Glomerular endothelial cell (primary cell): ENCODE measurements at places on chromosomes 6 and 20.

DNA sequence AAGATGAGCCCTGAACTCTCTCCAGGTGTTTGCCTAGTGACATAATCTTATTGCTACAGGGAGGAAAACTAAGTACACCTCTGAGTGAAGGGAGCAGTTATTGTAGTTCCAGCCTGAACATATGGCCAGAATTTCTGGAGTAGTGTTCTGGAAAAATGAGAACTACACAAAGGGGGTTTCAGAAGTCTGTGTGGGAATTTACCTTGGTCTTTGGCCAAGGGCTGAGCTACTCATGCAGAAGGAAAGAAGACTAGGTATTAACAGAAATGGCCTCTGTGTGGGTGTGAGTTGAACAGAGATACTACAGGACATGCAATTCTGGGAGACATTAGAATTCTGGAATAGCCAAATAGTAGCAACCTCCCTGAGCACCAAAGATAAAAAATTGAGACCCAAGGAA, 1009.7 kb upstream of the GJE1 start:
- DNase-seq: no peak

DNA sequence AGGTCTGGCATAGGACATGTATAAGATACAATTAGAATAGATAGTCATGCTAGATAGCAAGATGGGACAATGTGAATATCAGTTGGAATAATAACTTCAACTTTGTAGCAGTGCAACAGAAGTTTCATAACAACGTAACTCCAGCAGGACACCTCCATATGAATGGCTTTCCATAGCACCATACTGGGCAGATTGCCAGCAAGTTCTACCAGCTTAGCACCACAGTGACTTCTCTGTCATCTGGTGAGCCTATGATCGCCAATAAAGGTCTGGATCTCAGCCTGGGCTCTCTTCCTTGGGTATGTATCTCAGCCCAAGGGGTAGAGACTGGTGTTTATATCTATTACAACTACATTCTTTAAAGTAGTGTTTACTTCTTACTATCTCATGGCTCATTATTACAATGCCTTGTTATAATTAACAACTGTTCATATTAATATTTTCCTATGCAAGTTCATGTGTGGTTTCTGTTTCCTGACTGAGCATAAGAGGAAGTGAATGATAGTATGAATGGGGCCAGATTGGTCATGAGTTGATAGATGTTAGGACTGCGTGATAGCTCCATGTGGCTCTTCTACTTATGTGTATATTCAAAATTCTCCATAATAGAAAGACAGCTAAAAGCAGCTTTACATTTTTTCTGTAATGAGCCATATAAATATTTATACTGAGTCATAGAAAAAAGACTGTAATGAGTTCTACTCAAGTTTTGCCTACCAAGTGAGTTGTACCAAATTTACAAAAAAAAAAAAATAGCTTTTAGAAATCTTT, 22.9 kb downstream of the HTR1B start:
- no peak for DNase-seq

GRCh38 chr20:8853805-8854338, 215.0 kb upstream of the PLCB4 start:
- peak; percentile 67 for DNase-seq

GRCh38 chr6:14919038-14919670, 326.7 kb upstream of the JARID2 start:
- no peak for DNase-seq

DNA sequence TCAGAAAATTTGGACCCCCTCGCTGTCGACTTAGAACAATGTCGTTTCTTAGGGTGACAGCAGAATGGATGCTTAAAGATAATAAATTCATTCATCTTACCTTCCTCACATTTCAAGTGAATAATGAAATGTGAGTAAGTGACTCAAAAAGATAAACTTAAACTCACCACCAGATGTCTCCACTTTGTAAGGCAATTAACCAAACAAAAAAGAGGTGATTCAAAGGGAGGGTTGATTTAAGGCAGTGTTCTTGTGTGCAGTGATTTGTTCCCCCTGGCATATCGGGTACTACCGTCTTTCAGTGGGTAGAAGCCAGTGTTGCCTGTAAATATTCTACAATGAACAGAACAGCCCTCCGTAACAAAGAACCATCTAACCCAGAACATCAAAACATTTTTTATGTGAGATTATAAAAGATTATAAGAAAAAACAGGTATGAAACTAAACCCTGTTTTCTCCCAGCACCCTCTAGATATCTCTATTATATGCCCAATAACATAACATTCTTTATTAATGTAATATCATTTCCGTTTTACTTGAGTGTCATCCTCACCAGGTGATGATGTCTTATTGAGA, 589.7 kb downstream of the CBLN4 start:
- no peak for DNase-seq

GRCh38 chr20:10402938-10403608, 30.9 kb downstream of the MKKS start:
- no peak for DNase-seq

DNA sequence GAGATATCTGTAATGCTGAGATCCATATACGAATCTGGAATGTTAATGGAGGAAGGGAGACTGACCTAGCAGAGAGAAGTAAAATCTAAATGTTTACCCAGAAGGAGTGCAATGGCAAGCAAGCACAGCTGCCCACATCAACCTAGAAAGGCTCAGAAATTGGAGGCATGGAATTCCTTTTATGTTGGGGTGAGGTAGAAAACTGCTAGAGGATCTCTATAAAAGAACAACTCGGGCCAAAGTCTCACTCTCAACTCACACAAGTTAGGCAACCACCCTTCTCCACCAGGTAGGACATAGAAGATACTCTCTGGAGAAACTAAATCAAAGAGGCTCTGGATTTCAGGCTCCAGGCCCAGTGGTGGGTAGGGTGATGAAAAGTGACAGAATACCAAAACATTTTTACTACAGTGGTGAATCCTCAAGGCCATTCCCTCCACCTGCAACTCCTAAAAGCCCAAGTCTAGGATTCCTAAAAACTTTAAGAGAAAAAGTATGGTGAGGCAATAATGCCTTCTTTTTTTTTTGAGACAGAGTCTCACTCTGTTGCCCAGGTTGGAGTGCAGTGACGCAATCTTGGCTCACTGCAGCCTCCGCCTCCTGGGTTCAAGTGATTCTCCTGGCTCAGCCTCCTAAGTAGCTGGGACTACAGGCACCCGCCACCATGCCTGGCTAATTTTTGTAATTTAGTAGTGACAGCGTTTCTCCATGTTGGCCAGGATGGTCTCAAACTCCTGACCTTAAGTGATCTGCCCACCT, 9.5 kb upstream of the ADGRG6 start:
- no peak for DNase-seq

DNA sequence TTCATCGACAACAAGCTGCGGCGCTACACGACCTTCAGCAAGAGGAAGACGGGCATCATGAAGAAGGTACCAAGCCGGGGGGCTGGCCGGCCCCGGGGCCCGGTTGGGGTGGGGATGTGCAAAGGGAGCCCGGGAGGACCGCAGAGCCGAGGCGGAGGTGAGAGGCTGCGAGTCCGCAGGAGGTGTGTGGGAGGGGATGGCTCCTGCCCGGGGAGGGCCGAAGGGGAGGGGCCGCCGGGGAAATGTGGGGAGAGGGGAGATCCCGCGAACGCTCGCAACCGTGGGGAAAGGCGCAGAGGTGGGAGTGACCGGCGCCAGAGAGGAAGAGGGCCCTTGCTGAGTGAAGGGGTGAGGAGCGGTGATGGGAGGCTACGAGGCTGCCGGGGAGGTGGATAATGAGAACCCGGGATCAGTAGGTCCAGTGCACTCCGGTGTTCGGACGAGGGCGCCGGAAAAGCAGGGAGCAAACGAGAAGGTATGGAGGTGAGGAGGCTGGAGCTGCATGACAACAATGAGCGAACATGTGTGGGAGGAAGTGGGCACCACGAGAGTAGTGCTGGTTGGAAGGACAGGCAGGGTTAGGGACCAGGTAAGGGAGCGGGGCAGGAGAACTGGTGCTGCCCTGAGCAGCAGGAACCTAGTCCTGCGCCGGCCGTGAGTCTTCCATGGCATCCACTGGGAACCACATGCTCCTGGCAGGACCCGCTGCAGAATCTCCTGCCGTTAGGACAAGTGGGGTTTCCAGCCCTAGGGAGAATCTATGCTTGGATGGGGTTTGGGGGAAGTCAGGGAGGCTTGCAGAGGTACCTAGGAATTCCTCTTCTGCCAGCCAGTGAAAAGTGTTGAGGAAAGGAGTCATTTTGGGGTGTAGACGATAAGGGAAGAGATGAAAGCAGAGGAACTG, 1.3 kb downstream of the SRF start:
- DNase-seq: no peak

DNA sequence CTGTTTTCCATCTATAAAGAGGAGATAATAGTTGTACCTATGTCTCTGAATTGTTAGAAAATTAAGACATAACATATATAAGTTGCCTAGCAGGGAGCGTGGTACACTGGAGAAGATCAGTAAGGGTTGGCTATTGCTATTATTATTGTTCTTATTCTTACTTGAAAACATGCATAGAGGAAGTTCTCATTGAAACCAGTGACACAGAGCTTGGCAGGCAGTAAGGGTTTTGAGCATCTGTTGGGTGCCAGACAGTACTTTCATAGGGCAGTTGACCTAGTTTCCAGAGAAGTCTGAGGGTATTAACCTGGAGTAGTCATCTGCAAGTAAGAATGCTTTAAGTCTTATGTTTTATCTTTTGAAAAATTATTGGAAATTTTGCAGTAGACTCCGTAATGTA, 13.3 kb upstream of the SGK1 start:
- no peak for DNase-seq

DNA sequence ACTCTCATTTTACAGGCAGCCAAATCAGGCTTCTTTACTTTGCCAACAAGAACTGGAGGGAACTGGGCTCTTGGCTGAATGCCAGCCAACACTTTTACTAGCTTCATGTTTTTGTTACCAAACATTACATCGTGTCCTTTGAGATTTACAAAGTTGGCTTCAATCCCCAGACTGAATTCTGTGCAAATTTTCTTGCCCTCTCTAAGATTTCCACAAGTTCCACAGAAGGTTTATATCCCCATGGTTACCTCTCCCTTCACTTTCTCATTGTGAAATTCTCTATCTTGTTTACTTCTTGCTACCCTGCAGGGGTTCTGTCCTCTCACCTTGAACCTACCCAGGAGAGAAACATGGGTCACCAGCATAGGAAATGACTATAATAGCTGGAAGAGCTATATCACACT, 37.6 kb upstream of the PLCB1 start:
- no peak for DNase-seq

GRCh38 chr6:80544555-80544954, 438.1 kb downstream of the BCKDHB start:
- DNase-seq: no peak

GRCh38 chr20:1185316-1185741, 548 bp upstream of the TMEM74B start:
- DNase-seq: no peak

DNA sequence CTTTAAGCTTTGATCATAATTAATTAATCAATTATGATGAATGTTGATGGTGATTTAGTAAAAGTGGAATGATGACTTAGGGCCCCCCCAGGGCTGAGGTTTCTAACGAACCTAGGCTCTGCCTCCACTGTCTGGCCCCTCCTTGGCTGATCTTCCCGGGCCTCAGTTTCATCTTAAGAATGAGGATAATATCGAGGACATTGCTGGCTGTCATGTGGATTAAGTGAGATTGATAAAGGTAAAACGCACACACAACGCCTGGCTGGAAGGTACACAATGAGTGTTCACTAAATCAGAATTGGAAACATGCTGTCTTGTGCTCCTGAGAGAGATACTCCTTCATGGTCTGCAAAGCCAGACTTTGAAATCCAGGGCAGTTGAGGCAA, 5.3 kb upstream of the SULF2 start:
- DNase-seq: no peak

GRCh38 chr20:9889270-9889981, 50.5 kb upstream of the PAK5 start:
- no peak for DNase-seq

- DNase-seq: no peak
These were observed 100.6 kb upstream of the EMILIN3 start for GRCh38 chr20:41467220-41467619.

GRCh38 chr20:31693987-31694661, 28.5 kb downstream of the BCL2L1 start:
- no peak for DNase-seq

DNA sequence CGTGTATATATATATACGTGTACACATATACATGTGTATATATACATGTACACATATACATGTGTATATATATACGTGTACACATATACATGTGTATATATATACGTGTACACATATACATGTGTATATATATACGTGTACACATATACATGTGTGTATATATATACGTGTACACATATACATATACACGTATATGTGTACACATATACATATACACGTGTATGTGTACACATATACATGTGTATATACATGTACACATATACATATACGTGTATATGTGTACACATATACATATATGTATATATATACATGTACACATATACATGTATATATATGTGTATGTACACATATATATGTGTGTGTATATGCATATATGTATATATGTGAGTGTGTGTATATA, 317.2 kb downstream of the LAMA2 start:
- no peak for DNase-seq

DNA sequence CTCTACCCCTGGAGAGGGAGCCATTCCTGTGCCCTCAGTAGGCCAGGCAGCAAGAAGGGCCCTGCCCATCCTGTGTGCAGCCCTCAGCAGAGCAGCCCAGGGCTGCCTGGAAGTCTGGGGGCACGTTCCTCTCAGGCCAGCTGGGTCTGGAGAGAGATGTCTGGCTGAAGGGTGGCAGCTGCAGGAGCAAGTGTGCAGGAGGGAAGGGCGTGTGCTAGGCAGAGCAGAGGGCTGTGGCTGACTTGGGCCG, 62.7 kb downstream of the NOL4L start:
- no peak for DNase-seq

- no peak for DNase-seq
These were observed 23.0 kb downstream of the MAP1LC3A start for GRCh38 chr20:34581341-34582184.

GRCh38 chr6:33073431-33073871, at the start of gene HLA-DPA1:
Gene HLA-DPA1, minus strand, starts transcription at chr6:33073649.
- DNase-seq: no peak

DNA sequence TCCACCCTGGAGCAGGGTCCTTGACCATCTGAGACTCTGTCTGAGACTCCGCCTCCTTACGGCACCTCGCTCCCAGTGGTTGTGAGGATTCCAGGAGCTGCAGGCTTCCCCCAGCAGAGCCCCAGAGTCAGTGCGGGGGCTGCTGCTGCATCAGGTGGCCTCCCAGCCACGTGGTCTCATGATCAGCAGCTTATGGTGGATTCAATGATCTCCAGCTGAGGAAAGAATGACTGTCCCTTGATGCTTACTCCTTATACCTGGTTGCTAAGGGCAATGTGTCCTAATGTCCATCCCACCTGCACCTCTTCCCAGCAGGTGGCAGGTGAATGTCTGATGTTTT, 40.0 kb downstream of the SLC22A1 start:
- DNase-seq: no peak

DNA sequence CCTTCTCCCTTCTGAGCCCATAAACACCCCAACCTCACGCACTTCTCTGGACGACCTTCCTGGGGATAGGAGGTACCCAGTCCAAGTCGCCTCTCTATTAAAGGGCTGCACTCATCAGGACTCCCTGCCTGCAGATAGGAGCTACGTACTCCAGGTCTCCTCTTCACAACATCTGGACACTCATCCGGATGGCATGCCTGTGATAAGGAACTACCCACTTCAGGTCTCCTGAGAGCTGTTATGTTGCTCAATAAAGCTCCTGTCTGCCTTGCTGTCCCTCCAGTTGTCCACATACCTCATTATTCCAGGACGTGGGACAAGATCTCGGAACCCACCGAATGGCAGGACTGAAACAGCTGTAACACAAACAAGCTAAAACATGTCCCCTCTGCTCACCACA, 548.0 kb downstream of the TBC1D32 start:
- DNase-seq: no peak
